ENCODE measurements at places on chromosomes 6 and 20.

- no peak for DNase-seq
Observed at GRCh38 chr20:6699921-6700562, 67.4 kb upstream of the BMP2 start.

DNA sequence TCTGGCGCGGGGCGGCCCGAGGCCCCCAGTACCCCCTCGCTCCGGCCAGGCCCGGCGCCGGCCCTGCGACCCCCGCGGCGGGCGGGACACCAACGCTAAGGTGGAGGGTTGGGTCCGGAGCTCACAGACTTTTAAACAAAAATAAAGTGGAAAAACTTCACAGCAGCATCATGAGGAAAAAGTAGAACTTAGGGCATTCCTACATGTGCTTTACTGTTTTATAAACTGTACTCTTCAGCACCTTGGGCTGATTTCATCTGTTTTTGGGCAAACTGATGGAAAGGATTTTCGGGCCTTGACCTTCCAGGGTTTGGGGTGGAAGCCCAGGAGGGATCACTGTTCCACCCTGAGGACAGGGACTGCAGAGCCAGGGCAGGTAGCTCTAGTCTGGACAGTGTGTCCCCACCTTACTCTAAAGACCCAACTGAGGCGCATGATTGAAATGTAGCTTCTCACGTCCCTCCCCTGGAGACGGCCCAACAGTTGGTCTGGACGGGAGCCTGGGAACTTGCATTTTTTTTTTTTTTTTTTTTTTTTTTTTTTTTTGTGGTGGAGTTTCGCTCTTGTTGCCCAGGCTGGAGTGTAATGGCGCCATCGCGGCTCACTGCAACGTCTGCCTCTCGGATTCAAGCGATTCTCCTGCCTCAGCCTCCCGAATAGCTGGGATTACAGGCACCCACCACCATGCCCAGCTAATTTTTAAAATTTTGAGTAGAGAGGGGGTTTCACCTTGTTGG lies 740 bp downstream of the NELFCD start:
- no peak for DNase-seq

- DNase-seq = no peak
Observed at GRCh38 chr6:32659856-32660595, 6.4 kb downstream of the HLA-DQB1 start.

DNA sequence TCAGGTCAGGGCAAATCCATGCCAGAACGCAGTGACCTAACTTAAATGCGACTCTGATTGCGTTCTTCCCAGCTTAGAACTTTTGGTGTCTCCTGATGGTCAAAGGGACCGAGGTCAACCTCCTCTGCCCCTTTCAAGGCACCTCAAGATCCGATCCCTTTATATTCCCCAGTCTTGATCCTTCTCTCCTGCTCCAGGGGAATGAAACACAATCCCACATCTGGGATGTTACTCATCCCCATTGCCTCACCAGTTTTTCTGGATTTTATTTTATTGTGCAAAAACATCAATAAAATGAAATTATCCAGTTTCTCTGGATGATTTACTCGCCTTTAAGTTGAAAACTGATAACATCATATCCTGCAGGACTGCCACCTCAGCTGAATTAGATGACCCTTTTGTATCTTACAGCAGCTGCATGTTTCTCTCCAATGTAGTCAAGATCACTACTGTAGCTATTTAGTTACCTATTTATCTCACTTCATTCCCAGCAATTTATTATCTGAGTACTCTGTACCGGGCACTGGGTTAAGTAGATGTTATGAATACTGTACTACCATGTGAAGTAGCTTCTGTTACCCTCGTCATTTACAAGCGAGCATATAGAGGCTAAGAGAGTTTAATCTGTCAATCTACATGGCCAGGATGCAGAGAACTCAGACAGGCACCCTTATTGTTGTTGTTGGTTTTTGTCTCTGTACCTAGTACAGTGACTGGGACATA lies 44.0 kb downstream of the IRAK1BP1 start:
- no peak for DNase-seq

- DNase-seq = no peak
Observed at GRCh38 chr6:136095986-136096385, 154.1 kb downstream of the MTFR2 start.

GRCh38 chr6:14885498-14885897 lies 360.4 kb upstream of the JARID2 start:
- DNase-seq = no peak

DNA sequence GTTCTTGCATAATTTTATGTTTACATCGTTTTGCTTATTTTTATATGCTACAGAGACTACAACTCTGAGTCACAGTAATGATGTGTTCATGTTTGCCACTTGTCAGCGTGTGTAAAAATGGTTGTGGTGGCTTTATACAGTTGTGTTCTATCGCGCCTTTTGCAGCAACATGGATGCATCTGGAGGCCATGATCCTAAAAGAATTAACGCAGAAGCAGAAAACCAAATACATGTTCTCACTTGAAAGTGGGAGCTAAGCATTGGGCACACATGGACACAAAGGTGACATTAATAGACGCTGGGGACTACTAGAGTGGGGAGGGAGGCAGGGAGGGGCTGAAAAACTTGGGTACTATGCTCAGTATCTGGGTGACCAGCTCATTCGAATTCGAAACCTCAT lies 996 bp upstream of the SEC23B start:
- DNase-seq = no peak

DNA sequence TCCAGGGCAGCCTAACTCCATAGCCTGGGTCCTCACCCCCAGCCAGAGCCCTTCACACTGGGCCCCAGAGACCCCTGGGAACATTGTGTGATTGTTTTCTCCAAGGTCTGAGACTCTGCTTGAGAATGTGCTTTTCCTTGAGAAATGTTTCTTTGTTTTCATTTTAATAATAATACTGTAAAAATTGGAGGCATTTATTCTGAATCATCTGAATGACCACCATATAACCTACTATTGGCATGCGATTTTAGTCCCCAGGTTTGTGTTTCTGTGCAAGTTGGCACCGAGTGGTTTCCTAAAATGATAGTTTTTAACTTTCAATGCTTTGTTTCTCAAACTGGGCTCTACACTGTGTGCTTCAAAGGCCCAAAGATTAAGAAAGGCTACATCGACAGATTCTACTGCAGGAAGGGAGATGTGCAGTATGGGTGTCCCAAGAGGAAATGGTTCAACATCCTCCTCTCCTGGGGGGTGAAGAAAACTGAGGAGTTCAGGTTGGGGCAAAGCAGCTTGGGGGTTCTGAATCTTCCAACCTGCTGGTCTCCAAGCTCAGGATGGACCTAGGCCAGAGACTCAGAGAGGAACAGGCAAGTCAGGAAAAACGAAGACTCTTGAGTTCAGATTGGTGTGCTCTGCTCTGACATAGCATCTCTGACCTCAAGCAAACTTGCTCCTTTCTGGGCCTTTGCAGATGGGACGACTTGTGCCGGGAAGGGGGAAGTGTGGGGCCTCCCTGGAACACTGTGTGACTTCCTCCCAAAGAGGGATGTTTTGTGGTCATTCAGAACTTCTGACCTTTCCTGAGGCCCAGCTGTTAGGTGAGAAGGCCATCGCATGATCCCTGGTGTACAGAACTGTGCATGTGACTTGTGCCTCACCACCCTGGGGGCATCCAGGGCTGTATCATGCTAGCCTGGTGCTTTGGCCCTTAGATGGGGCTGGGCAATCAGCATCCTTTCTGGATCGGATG lies 31.0 kb downstream of the DAAM2 start:
- no peak for DNase-seq

GRCh38 chr6:141483598-141484061 lies 649.1 kb upstream of the GJE1 start:
- DNase-seq = no peak

GRCh38 chr20:63150391-63150898 lies 65.5 kb downstream of the YTHDF1 start:
- no peak for DNase-seq

- DNase-seq = no peak
Observed at GRCh38 chr6:37838219-37838921, 18.8 kb downstream of the ZFAND3 start.

Measured in T1000 (cell line).